ENCODE measurements at places on chromosomes 2 and 18.

- no peak for DNase-seq
These were observed 93.9 kb downstream of the TMEM131 start for GRCh38 chr2:97901862-97902261.

GRCh38 chr2:191643429-191643828 is 34.5 kb upstream of the NABP1 start:
- DNase-seq: no peak

DNA sequence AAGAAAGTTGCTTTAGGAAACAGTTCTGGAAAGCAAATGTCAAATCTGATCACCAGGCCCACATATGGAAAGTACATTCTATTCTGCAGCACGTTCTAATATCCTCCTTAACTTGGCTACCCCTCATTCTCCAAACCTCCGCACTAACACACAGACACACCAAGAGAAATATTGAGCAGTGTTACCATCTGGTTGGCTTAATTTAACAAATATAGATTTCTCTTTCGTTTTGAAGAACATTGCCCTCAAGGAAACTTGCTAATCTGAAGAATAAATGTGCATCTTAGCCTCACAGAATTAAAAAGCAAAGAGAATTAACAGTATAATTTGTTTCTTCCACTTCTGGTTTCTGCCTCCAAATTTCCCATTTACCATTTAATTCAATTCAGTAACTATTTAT is 72.8 kb upstream of the TTC39C start:
- DNase-seq: no peak

GRCh38 chr2:170950221-170950761 is 21.2 kb downstream of the GORASP2 start:
- DNase-seq: no peak

- DNase-seq: no peak
These were observed 16.1 kb upstream of the OTX1 start for GRCh38 chr2:63034526-63034925.

GRCh38 chr2:42788-43187 is 3.5 kb downstream of the FAM110C start:
- DNase-seq: no peak

- DNase-seq: no peak
These were observed 217.5 kb downstream of the LPIN1 start for GRCh38 chr2:11963966-11964365.

DNA sequence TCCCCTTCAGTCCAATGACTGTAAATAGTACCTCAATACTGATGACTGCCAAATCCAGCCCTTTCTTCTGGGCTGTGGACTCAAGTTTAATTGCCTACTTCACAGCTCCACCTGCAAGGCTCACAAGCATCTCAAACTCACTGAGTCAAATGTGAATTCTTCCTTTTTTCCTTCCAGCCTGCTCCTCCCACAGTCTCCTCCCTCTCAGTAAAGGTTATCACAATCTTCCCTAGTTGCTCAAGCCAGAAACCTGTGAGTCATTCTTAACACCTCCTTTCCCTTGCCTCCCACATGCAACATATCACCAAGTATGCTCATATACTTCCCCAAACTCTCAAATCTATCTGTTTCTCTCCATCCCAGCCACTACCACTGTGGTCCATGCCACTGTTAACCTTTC is 3.7 kb upstream of the MFSD6 start:
- no peak for DNase-seq

GRCh38 chr2:98140210-98140609 is 53.2 kb downstream of the VWA3B start:
- no peak for DNase-seq

DNA sequence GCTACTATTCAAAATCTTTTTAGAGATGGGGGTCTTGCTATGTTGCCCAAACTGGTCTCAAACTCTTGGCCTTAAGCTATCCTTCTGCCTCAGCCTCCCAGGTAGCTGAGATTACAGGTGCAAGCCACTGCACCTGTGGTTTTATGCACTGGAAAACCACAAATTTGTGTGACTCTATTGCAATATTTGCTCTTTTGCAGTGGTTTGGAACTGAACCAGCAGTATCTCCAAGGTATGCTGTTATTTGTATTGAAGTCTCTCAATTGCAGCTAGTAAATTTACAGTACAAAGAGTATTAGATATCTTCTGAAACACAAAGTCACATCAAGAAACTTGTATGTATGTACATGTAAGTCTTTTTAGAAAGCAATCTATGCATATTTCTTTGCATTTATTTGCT is 46.2 kb downstream of the PPP4R1 start:
- DNase-seq: no peak

DNA sequence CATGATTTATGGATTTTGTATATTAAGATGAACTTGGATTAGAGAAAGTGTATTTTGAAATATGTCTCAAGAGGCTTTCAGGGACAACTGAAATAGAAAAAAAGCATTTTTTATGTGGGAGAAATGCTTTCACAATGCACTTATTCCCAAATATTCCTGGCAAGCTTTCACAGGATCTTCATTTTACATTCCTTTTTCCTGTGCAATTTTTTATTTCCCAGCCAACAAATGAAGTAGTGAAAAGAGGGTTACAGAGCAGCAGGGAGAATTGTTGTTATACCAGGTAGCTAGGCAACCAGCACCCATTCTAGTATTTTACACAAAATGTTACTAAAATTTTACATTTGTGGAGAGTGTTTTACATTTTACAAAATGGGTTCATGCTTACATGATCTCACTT is 167.0 kb upstream of the RPRM start:
- no peak for DNase-seq

GRCh38 chr2:24539258-24539657 is 48.2 kb downstream of the NCOA1 start:
- no peak for DNase-seq

- no peak for DNase-seq
These were observed 121.0 kb upstream of the SLC39A10 start for GRCh38 chr2:195535911-195536522.

DNA sequence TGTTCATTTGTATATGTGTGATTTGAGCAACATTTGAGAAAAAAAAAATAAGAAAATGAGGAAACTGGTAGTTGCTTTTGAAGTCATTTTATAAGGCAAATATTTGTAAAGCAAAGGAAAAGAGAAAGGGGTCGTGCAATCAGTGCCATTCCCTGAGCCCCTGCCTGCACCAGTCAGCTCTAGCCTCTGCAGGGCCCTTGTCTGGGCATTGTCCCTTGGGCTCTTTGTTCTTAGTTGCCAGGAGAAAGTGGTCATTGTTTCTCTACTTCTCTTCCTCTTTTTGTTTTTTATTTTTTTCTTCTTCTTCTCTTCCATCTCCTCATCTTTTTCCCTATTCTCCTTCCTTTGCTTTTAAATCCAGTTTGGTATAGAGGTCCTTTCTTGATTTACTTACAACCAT is 175.3 kb upstream of the CREB1 start:
- no peak for DNase-seq

- no peak for DNase-seq
These were observed 3.5 kb downstream of the PER2 start for GRCh38 chr2:238284802-238285515.

- DNase-seq: no peak
These were observed 1552.3 kb upstream of the SLC39A10 start for GRCh38 chr2:194104687-194105086.

GRCh38 chr18:2168022-2168421 is 403.3 kb downstream of the METTL4 start:
- no peak for DNase-seq

GRCh38 chr2:220469201-220469600 is 841.8 kb downstream of the SLC4A3 start:
- no peak for DNase-seq

DNA sequence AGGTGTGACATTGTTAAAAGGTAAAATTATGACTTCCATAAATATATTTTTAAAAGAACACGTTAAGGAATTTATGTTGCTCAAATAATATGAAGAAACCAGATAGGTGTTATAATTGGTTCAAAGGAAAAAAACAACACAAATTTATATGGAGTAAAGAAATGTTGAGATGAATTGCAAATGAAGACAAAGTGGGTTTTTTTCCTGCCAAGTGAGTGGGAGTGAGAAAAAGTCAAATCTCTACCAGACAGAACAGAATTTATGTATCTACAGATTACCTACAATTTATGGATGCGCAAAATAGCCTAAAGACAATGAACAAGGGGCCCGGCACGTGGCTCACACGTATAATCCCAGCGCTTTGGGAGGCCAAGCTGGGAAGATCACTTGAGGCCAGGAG is 159.7 kb upstream of the SLC1A4 start:
- DNase-seq: no peak

- DNase-seq: no peak
These were observed 261.6 kb downstream of the ASXL3 start for GRCh38 chr18:33839452-33840211.

- no peak for DNase-seq
These were observed 238.4 kb downstream of the ZNF521 start for GRCh38 chr18:25113566-25113965.

DNA sequence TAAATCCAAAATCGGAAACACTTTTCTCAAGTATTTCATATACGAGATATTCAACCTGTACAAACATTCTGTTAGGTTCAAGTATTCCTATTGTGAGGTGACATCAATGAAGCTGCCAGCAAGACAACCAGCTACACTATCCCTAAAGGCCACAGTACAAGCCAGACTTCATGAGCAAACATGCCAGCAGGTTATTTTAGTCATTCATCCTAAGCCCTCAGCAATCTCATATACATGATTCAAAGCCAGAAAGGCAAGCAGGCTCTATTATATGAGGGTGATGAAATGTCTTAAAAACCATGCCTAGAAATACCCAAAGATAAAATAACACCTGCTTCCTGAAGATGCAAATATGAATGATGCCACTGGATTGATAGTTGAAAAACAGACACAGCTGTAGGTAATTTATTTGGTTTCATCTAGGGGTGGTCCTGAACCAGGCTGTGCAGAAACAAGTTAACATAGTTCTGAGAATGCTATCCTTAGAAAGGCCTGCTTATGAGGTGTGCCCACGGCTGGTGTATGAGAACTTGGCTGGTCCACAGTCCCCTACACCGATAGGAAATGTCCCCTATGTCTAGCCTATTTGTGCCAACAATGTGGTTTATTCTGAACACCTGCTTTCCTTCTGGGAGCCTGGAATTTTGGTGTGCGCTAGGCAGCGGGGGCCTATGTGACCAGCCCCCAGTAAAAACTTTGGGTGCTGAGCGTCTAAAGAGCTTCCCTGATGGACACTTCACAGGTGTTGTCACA is 48.2 kb upstream of the KIDINS220 start:
- DNase-seq: no peak

DNA sequence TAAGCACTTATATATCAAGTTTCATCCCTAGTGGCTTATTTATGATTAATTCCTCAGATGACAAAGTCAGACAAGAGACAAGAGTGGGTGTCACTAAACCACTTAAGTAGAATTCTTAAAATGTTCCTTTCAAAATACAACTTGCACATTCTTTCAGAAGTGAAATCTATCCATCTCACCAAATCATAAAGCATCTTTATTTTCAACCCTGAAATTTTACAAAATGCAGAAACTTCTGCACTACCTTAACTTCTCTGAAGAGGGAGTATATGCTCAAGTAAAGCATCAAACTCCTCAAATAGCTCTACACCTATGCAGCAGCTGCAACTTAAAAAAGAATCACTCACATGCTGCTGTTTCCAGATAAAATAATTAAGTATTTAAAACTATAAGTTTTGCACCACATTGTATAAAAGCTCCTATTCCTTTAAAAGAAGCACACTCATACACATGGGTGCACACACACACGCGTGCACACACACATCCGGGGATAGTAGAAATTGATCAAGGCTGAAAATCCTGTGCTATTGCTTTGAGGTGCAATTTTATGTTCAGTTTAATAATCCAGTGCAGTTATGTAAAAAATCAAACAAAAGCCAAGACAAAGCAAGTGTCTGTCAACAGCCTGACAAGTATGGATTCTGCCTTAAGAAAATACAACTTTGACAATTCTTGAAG is 244.5 kb downstream of the TCF4 start:
- DNase-seq: no peak

GRCh38 chr18:31225668-31226067 is 63.0 kb upstream of the DSC1 start:
- no peak for DNase-seq

DNA sequence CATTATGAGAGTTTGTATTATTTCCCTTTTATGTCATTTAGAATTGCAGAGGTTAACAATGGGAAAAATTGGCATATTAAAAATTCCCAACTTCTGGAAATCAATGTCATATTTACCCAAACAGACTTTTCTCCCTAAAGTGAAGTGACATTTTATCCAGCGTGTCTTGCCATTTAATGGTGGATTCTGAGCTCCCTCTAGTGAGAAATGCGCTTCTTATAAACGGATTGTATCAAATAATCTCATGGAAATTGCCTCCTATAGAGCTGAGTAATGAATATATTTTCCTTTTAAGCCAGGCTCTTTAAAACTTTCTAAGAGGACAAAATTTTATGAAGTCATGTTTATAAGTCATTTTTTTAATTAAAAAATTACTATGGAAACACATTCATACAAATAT is 5.7 kb upstream of the GCFC2 start:
- DNase-seq: no peak

GRCh38 chr2:170292415-170292814 is 114.5 kb downstream of the MYO3B start:
- no peak for DNase-seq

GRCh38 chr2:186379052-186379451 is 107.0 kb upstream of the ZC3H15 start:
- DNase-seq: no peak

DNA sequence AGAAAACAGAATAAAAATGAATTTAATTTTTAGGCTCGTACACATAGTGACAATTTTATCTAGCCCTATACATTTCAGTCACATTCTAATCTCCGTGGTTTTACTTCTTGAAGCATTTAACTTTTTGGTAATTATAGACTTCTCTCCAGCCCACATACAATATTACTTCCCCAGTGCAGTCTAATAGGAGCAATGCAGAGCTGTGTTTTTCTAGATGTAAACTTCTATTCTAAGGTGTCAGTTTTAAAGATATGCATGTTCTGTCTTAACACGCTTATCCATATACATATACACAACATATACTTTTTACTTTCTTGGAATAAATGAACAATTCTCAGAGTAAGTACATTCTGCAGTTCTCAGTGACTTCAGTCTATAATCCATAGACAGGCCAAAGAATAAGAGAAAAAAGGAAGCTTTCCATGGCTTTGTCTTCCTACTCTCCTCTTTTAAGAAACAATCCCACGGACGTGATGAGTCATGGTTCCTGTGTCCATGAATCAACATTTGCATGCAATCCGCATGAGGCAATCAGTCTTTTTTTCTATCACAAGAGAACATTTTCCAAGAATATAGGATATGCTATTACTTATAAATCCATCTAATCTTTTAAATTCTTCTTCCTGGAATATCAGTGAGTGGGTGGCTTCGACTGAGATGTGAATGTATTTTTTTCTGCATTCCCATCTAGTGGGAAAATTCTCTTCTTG is 42.8 kb downstream of the CCDC102B start:
- DNase-seq: no peak
